SK-N-MC (cell line): ENCODE measurements at places on chromosomes 3 and 15.

DNA sequence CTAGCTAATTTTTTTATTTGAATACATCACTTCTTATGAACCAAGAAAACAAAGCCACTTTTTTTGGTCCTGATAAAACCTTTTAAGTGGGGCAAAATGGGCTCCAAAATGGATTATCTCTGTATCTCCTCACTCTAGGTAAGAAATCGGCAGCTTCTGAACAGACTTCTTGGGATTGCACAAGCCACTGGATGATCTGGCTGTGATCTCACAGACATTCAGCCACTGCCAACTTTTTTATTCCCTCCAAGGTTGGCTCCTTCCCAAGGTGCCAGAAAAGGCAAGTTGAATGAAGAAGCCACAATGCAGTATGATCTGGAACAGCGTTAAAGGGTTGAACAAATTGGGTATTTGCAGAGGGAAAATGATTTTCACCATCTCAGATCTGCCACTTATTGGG is 73.2 kb downstream of the PRICKLE2 start:
- no peak for DNase-seq

DNA sequence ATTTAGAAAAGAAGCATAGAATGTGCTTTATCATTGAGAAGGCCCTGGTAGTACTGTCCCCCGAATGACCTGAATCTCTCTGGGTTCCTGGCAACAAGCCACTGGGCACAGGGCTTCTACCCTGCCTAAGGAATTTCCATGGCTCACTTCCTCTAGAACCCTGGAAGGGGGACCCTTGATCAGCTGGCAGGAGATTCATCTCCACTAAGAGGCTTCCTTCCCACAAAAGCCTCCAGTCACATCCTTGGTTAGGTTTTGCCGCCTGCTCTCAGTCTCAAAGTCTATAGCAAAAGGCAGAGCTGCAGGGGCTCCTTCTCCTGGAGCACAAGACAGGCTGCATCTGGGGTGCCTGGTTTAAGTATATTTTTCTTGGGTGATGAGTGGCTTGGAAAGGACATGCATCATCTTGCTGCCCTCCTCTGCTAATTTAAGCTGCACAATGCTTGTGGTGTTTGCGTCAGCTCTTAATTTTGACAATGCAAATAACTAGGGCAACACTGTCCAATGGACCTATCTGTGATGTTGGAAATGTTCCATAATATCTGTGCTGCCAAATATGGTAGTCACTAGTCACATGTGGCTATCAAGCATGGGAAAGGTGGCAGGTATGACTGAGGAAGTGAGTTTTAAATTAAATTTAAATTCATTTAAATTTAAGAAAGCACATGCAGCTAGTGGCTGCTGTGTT is 33.4 kb upstream of the RARRES1 start:
- no peak for DNase-seq

DNA sequence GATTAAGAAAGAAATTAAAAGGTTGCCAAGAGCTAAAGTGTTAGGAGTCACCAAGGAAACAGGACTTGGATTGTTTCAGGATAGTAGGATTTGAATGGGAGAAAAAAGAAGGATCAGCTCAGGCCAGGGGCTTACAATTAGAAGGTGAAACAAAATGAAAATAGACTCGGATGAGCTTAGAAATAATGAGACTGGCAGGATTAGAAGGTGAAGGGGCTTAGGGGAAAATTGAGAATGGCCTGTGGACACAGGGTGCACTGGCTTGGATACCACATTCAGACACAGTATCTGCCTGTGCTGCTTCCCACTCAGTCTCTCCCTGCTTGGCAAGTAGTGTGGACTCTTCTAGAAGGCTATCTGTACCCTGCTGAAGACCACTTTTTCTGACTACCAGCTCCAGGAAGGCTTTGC is 206.1 kb upstream of the ATP10A start:
- DNase-seq, result no peak

GRCh38 chr3:15217841-15218267 is 11.8 kb downstream of the CAPN7 start:
- DNase-seq, result no peak

DNA sequence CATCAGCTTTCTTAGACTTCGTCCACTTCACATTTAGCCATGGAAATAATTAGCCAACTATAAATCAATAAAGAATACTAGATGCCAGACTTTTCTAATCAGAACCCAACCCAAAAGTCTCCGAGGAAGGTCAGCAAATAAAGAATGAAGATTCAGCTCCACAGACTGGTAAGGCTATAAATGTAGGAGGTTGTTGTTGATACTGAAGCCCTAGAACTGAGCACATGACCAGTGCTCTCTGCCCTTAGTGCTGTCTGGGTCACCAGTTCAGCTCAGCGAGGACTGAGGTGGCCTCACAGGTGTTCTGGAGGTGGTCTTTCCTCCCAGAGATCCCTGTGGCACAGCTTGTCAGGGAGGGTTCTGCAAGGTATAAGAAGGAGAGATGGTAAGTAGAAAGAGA is 20.9 kb upstream of the SLC28A2 start:
- DNase-seq, result no peak

DNA sequence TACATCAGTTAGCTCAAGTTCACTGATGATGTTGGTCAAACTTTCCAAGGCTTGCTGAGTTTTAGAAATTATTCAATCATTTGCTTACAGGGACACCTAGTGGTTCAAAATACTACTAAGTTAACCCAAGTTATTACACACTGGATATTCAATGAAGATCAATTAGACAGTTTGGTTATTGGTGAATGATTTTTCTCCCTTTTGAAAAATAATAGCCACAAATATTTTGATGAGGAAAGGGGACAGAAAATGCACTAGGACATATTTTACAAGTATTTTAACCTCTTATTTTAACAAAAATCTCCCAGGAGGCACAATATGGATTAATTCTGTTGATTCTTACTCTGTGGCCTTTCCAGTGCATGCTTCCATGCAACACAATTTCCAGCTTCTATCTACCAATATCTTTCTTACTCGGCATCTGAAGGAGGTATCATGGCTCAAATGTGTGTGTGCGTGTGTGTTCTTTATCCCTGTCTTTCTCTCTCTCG is 20.1 kb upstream of the GOLGA6L2 start:
- DNase-seq, result peak; percentile 3

DNA sequence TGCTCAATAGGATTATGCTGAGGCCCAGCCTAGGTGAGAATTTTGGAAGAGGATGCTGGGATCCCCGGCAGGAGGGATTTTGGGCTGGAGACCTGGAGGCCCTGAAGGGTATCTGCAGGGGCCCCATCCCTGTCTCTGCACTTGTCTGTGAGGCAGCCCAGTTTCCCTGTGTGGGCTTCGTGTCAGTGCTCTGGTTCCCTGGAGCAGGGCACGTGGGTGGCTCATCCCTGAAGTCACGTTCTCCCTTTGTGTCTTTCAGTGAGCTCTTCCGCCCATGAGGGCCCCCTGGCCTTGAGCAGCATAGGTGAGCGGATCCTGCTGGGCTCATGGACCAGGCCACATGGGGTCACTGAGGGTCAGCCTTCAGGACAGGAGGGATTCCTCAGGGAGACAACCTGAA is 217.9 kb downstream of the SNRPN start:
- no peak for DNase-seq

GRCh38 chr3:157920822-157921700 is 185.2 kb downstream of the SHOX2 start:
- no peak for DNase-seq
